ENCODE measurements at places on chromosomes 4 and X.

GRCh38 chr4:83129264-83129663, 14.7 kb upstream of the PLAC8 start:
- no peak for DNase-seq

- no peak for DNase-seq
These were observed 39.7 kb downstream of the VSIG4 start for GRCh38 chrX:66000178-66000577.

- peak; percentile 77 for DNase-seq
These were observed 6.9 kb upstream of the AFF1 start for GRCh38 chr4:86927843-86928395.

DNA sequence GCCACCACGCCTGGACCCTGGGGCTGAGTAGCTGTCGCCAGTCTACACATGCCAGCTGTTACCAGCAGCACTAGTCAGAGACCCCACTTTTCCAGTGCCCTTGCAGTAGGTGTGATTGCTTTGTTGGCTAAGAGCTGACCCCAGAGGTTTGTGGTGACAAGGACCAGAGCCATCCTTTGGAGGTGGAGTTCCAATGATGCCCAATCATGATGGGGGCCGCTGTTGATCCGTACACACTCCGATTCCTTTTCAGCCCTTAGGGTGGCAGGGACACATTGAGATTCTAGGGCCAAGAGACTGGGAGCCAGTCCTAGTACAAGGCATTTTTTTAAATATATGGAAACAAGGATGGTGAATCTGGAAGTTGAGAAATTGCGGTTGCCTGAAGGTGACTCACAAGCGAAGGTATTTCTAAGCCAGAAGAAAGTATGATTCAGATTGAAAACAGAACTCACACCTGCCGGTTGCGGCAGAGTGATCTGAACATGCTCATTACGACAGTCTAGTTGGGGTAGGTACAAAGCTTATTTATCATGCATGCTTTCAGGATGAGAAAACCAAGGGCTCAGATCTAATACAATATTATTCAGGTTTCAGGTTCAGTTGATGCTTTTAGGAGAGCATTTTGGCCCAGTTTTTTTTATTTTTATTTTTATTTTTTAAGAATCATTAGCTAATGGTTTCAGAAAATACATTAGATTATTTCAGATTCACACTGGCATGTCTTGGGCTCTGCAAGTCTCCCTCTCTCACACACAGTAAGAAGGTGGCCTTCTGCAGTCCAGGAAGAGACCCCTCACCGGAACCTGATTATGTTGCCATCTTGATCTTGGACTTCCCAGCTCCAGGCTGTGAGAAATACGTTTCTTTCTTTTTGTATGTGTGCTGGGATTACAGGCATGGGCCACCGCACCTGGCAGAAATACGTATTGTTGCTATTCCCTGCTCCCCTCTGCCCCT, 43.4 kb downstream of the SHROOM2 start:
- DNase-seq: no peak

DNA sequence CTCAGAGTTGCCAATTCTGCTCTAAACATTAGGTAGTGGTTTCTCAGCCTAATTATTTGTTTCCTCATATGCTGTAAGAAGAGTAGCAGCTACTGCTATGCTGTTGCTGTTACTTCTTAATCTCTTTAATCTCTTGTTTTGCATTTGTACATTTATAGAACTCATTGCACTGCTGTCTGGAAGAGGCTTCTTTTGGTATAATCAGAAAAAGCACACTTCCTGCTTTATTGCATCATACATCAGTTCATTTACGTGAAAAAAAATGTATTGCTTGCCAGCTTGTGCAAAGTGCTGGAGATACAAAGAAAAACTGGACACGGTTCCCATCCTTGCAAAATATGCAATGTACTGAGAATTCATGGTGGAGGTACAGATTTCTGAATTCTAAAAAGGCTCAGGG, 332.0 kb downstream of the GRXCR1 start:
- DNase-seq: no peak

DNA sequence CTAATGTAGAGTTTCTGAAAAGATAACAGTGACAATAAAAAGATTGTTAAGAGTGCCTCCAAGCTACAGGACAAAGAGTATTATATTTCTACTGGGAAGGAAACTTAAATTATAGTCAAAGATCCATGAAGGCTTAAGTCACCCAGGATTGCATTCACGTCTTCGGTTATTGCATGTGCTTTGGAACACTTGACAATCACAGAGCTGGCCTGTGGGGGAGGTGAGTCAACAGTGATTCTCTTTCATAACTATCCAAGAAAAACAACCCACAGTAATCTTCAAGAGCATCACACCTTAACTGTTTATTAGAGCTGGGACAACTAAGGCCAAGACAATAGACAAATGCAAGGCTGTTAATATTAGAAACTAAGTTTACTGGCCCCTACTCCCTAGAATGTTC, 40.3 kb downstream of the PDGFC start:
- DNase-seq: peak; percentile 1

Data from hepatic stellate cell (primary cell).